ENCODE measurements at places on chromosomes 4 and X. TPM values are rescaled to one million over a fixed set of nuclear protein-coding genes. Genes with fewer than 3 reads are reported as not detected.

- DNase-seq: no peak
Observed at GRCh38 chrX:145464650-145465049, 217.3 kb downstream of the SPANXN1 start.

DNA sequence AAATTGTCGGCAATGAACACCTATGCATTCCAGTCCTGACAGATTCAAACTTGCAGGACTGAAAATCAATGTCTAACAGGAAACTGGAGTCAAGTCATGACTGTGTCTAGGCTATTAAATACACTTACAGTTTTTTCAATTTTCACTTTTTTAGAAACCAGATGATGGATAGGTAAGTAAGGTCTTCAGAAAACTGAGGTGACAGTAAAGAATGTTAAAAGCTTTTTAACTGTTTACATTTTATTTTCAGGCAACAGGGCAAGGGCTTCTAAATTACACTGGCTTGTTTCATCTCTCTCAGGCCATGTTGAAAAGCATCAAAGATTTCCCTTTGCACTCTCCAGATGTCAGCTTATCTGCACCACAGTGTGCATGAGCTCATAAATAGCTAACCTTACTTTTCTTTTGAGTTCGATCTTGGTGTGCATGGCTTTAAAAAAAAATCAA is 65.2 kb downstream of the SEC24D start:
- no peak for DNase-seq

DNA sequence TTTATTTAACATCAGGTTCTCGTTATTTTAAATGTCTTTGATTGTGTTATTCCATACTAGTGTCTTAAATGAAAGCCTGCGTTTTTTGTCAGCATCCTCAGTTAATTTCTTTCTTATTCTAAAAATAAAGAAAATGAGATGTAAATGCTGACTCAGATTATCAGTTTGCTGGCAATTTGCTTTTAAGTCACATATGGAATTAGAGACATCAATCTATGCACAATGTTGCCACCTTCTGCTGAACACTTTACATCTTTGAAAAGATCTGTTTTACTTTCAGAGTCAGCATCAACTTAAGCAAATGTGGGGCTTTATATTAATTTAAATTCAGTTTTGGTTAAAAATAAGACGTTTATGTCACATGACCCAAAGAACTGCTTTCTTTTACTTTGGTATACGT is 99.2 kb downstream of the ADGRL3 start:
- DNase-seq: no peak

DNA sequence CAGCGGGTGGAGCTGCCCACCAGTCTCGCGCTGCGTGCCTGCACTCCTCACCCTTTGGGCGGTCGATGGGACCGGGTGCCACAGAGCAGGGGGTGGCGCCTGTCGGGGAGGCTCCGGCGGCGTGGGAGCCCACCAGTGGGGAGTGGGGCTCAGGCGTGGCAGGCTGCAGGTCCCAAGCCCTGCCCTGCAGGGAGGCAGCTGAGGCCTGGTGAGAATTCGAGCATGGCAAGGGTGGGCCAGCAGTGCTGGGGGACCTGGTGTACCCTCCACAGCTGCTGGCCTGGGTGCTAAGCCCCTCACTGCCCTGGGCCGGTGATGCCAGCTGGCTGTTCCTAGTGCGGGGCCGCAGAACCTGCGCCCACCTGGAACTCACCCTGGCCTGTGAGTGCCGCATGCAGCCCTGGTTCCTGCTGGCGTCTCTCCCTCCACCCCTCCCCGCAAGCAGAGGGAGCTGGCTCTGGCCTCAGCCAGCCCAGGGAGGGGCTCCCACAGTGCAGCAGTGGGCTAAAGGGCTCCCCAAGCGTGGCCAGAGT is 746.6 kb upstream of the PABPC4L start:
- no peak for DNase-seq

GRCh38 chrX:103739421-103739820 is 28.7 kb downstream of the TMEM31 start:
- DNase-seq: no peak

DNA sequence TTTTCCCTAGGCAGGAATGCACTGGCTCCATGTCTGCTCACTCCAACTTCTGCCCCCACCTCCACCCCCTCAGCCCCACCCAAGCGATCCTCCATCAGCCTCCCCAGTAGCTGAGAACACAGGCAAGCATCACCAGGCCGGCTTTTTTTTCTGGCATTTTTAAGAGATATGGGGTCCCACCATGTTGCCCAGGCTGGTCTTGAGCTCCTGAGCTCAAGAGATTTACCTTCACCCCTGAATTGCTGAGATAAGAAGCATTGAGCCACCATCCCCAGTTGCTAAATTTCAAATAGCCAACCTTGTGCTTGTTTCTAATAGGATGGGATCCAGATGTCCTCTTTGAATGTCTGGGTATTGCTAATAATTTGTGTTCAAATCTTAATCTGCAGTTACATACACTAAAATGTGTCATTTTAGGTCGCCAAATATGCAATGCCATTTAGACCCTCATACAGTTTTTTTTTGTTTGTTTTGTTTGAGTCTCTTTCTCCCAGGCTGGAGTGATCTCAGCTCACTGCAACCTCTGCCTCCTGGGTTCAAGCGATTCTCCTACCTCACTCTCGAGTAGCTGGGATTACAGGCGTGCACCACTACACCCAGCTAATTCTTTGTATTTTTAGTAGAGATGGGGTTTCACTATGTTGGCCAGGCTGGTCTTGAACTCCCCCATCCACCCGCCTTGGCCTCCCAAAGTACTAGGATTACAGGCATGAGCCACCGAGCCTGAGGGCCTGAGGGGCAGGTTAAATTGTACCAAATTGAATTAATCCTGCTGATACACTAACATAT is 8.8 kb downstream of the LARP7 start:
- no peak for DNase-seq

The CCKAR gene
- total RNA-seq: not detected

DNA sequence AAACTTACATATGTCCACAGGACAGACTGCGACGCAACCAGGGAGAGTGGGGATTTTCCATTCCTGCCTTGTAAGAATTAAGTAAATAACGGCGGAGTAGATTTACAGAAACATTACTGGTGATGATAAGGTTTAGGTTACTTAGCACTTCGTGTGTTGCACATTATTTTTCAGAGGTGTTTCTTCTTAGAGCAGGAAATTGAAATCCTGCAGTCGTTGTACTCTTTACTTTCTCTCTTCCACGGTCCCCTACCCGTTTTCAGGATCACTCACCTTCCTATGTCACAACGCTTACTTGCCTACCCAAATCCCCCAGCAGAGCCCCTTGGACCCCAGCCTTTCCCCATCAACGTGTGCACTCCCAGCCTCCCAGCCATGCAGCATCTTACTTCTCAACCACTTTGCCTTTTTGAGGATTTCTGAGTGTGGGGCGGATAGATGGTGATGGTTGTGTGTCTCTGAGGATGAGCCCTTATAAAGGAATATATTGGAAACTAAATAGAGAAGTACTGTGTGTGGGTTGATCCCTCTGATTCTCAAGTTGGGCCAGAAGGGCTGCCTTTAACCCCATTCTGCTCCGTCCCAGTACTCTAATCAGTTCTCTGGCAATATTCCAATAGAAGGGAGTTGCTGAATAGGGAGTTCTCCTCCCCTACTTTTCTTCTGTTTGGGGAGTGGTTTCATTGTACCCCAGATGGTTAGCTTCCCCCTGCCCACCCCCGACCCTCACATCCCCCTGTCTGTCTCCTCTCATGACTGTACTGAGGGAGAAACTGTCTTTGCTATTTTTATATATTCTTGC is 1.6 kb downstream of the MID2 start:
- no peak for DNase-seq
